ENCODE measurements at places on chromosomes 1 and 21.

DNA sequence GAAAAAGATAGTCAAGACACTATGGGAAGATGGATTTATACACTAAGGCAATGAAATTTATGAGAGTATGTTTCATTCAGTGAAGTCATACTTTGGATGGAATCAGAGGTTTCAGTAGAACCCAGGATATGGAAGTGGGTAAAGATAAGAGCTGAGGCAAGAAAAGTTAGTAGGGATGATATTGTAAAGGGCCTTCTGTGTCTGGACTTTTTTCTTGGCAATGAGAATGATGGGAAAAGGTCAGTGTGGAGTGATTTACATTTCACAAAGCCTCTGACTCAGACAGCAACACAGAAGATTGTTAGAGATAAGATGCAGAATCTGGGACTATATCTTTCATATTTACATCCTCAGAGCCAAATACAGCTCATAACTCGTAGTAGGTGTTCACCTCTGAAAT lies 32.1 kb downstream of the SH3BGR start:
- no peak for DNase-seq
- H3K36me3 ChIP-seq: no peaks in the 10 kb centered on the region
- H3K4me1 ChIP-seq: no peaks in the 10 kb centered on the region
- no peak overlapping the region for H3K4me3 ChIP-seq

DNA sequence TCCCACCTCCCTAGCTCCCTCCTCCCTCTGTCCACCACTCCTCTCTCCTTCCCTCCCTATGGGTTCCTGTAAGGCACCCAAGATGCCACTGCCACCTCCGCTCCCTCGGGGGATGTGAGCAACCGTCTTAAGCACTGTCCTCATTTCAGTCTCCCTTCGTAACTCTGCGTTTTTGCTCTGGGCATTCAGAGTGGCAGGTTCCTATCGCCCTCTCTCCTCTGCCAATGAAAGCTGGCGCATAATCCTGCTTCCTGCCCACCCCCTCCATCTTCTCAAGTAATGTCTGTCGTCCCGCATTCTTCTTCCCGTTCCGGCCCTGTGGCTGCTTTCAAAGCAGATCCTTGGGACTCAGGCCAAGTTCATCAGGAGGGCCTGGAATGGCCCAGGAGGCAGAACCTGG lies 253.9 kb upstream of the TMEM51 start:
- no peak for DNase-seq
- no peak overlapping the region for H3K27ac ChIP-seq
- no peaks in the 10 kb centered on the region for H3K27me3 ChIP-seq
- no peaks in the 10 kb centered on the region for H3K36me3 ChIP-seq
- no peak overlapping the region for H3K4me3 ChIP-seq

- no peak overlapping the region for H3K27ac ChIP-seq
- peaks cover 8% of the 10 kb centered on the region for H3K36me3 ChIP-seq
- no peaks in the 10 kb centered on the region for H3K27me3 ChIP-seq
- DNase-seq: no peak
Observed at GRCh38 chr1:223840254-223840653, 5.5 kb downstream of the TP53BP2 start.

DNA sequence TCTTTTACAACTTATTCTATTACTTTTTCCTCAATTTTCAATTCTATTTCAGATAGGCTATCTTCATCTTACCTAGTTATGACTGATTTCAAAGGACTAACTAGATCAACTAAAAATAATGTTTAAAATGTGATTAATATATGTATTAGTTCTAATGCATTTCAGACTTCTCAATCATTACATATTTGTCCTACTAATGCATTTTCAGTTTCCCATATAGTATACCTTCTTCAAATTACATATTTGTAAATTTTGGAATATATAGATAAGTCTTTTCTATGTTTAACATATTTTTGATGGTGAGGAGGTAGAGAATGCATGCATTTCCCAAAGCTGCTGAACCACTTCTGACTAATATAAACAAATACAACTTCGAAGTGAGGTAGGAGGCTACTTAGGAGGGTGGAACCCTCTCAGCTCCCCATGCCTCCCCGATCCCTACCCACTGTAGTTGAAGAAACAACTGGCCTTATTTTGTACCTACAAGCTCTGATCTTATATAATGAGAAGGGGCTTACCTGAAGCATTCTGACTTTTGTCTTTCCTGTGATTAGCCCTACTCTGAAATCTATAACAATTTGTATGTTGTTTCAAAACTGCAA lies 1.7 kb downstream of the TRMT1L start:
- H3K36me3 ChIP-seq: peaks cover 12% of the 10 kb centered on the region
- H3K27me3 ChIP-seq: no peaks in the 10 kb centered on the region
- no peak overlapping the region for H3K27ac ChIP-seq
- H3K4me1 ChIP-seq: peaks cover 41% of the 10 kb centered on the region
- no peak for DNase-seq

- H3K27ac ChIP-seq: peak overlapping the region; percentile 21
- peak; percentile 52 for DNase-seq
- H3K36me3 ChIP-seq: no peaks in the 10 kb centered on the region
- H3K4me3 ChIP-seq: no peak overlapping the region
- no peaks in the 10 kb centered on the region for H3K27me3 ChIP-seq
Observed at GRCh38 chr1:116724765-116725375, 29.4 kb upstream of the CD2 start.

DNA sequence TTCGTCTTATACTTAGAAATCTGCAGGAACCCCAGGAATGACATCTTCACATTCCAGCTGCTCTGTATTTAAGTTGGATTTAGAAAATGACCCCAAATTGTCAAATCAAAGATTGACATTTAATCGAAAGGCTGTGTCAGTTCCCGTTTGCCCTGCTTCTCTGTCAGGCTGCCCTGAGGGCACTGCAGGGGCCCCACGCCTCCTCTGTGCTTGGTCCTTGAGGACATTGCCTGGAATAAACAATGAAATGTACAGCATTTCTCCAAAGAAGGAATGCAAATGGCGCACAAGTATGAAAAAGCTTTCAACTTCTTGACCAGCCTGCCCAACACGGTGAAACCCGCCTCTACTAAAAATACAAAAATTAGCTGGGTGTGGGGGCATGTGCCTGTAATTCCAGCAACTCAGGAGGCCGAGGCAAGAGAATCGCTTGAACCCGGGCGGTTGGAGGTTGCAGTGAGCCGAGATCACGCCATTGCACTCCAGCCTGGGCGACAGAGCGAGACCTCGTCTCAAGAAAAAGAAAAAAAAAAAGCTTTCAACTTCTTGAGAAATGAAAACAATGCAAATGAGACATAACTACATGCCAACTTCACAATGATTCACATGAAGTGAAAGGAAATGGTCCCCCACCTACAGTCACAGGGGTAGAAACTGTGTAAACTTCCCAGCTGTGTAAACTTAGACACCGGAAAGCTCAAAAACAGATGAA lies 3.0 kb downstream of the TMPRSS3 start:
- peaks cover 4% of the 10 kb centered on the region for H3K36me3 ChIP-seq
- H3K4me3 ChIP-seq: peak overlapping the region; percentile 49
- DNase-seq: peak; percentile 65
- peaks cover 65% of the 10 kb centered on the region for H3K4me1 ChIP-seq

- no peaks in the 10 kb centered on the region for H3K27me3 ChIP-seq
- H3K27ac ChIP-seq: no peak overlapping the region
- no peaks in the 10 kb centered on the region for H3K4me1 ChIP-seq
Observed at GRCh38 chr1:34709547-34709946, 45.3 kb upstream of the GJB5 start.

DNA sequence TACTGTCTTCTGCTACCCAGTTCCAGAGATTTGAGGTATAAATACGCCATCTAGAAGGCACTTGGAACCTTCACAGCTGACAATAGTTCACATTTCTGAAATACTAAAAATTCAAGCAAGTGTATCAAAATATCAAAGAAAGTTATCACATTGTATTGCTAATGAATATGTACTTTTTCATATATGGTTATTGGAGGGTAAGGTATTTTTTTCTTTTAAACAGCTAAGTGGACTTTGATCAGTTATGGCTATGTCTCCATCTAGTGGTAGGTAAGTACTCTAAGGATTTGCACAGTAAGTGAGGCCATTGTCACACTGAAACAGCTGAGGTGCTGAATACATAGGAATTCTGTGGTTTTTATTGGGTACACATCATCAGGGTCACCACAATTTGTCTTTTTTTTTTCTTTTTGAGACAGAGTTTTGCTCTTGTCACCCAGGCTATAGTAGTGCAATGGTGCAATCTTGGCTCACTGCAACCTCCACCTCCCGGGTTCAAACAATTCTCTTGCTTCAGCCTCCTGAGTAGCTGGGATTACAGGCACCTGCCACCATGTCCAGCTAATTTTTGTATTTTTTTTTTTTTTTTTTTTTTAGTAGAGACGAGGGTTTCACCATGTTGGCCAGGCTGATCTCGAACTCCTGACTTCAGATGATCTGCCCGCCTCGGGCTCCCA lies 49.1 kb upstream of the CR2 start:
- peaks cover 2% of the 10 kb centered on the region for H3K4me1 ChIP-seq
- no peak overlapping the region for H3K27ac ChIP-seq
- H3K4me3 ChIP-seq: no peak overlapping the region
- H3K36me3 ChIP-seq: no peaks in the 10 kb centered on the region
- H3K27me3 ChIP-seq: no peaks in the 10 kb centered on the region

DNA sequence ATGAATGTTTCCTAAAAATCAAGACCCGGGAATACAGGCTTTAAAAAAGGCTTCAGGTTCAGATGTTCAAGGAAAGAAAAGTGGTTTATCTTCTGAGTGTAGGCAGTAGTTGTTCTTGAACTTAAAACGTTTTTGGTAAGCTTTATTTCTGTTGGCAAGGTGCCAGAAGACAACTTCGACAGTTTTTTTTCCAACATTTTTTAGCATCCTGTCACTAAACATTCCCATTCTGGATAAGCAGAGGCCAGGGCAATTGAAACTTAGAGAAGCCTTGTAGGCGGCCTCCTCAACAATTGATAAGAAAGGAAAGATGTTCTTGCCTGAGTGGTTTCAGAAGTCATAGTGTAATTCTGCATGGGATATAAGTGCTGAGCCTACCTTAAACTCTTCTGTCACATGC lies 66.7 kb downstream of the PATJ start:
- H3K4me3 ChIP-seq: no peak overlapping the region
- no peaks in the 10 kb centered on the region for H3K4me1 ChIP-seq
- no peaks in the 10 kb centered on the region for H3K36me3 ChIP-seq
- no peak for DNase-seq
- no peak overlapping the region for H3K27ac ChIP-seq

DNA sequence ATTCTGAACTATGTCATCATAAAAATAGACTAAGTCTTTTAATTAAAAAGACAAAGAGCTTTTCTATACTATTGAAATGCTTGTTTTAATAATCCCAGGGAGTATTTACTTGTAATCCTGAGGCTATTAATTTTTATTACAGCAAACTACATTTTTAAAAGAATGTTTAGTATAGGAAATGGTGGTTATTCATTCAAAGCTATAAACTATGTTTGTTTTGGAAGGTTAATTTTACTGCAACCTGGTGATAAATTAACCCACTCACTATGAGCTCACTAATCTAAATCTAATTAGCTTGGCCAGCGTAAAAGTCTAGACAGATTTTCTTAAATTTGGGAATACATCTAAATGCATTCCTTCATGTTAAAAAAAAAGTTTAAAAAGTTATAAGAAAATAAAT lies 13.8 kb upstream of the EYA3 start:
- peaks cover 33% of the 10 kb centered on the region for H3K27me3 ChIP-seq
- no peaks in the 10 kb centered on the region for H3K36me3 ChIP-seq
- H3K27ac ChIP-seq: no peak overlapping the region

GRCh38 chr1:1153874-1154273 lies 19.8 kb upstream of the TTLL10 start:
- no peaks in the 10 kb centered on the region for H3K4me1 ChIP-seq
- H3K27ac ChIP-seq: peak overlapping the region; percentile 39
- H3K4me3 ChIP-seq: no peak overlapping the region

GRCh38 chr1:213452501-213452900 lies 401.5 kb downstream of the RPS6KC1 start:
- no peak overlapping the region for H3K4me3 ChIP-seq
- no peak for DNase-seq
- H3K4me1 ChIP-seq: no peaks in the 10 kb centered on the region
- H3K27me3 ChIP-seq: no peaks in the 10 kb centered on the region
- no peak overlapping the region for H3K27ac ChIP-seq
- no peaks in the 10 kb centered on the region for H3K36me3 ChIP-seq

DNA sequence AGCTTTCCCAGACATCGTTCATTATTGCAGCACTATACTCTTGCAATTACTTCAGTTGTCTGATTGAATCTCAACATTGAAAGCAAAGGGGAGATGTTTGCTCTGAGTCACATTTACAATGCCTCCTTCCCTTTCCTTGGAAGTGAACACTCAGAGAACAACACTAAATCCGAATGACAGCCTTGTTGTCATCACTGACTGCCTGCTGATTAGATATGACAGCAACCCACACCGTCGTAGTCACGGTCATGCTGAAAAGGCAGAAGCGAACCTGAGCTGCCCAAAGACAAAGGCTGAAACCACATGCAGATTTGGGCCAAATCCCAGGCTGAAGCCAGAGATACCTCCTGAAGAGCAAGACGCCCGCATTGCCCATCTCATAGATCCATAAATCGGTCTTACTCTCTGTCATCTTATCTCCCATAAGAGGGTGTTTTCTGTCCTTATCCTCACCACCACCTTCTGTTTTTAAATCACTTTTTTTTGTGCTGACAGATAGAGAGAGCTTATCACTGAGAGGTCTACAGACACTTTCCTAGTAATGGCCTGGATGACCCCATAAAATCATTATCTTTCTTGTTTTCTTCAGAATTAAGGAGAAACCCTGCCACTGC lies 47.5 kb downstream of the TMCO4 start:
- no peaks in the 10 kb centered on the region for H3K27me3 ChIP-seq
- H3K36me3 ChIP-seq: no peaks in the 10 kb centered on the region
- H3K4me3 ChIP-seq: no peak overlapping the region

- DNase-seq: no peak
- H3K27me3 ChIP-seq: no peaks in the 10 kb centered on the region
- no peak overlapping the region for H3K4me3 ChIP-seq
- peaks cover 52% of the 10 kb centered on the region for H3K4me1 ChIP-seq
Observed at GRCh38 chr1:89546082-89546889, 21.7 kb downstream of the LRRC8B start.

DNA sequence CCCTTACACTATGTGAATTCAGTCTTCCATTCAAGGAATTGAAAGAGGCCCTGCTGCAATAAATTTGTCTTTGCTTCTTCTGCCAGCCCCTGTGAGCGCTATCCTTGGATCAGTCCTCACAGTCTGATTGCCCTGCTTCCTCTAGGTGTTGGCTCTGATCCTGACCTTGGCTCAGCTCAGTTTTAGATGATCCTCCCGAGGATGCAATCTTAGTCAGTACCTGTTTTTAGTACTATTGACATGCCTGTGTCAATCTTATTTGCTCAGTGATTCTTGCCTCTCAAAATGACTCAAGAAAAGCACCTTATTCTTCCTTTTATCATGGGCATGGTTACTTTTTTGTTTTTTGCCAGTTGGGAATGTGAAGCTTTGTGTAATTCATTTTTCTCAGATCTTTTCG lies 101.4 kb upstream of the KCNK1 start:
- no peak overlapping the region for H3K4me3 ChIP-seq
- DNase-seq: no peak
- no peaks in the 10 kb centered on the region for H3K4me1 ChIP-seq
- H3K27me3 ChIP-seq: no peaks in the 10 kb centered on the region
- H3K27ac ChIP-seq: no peak overlapping the region
- H3K36me3 ChIP-seq: no peaks in the 10 kb centered on the region
